ENCODE measurements at places on chromosomes 2 and 18. TPM values are rescaled to one million over a fixed set of nuclear protein-coding genes. Genes with fewer than 3 reads are reported as not detected.

GRCh38 chr18:23752363-23752762 is 63.1 kb downstream of the LAMA3 start:
- no peak for DNase-seq

DNA sequence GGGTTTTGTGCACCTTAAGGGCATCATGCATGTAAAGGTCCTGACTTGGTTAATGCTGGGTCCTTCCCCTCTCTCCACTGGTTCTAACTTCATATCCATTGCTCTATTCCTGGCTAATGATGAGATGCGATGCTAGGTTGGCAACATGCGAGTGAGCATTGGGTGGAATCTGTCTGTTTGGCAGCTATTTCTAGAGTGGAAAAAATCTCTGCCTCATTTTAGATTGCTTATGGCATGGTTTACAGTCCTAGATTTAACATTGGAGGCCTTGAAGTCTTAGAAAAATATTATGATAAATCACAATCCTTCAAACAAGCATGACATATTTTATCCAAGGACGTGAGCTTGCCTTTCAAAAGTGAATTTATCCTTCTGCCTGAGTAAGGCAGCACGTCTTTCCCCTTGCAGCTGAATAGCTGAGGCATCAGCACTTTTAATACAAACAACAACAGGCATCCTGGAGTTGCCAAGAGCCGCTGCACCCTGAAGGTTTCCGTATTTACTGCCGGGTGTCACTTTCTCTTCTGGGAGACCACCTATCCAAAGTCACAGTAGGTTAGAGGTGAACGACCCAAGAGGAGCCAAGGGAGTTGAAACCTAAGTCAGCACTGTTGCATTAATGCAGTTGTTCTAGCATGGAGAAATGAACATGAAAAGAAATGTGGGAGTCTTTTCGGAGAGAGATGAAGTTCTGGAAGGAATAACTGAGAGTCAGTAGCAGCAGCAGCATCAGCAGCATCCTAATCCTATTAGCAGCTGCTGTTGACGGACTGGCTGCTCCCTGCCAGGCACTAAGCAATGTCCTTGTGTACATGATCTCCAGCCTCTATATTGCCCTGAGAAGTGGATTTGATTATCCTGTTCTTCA is 78.4 kb downstream of the MAPK4 start:
- no peak for DNase-seq

DNA sequence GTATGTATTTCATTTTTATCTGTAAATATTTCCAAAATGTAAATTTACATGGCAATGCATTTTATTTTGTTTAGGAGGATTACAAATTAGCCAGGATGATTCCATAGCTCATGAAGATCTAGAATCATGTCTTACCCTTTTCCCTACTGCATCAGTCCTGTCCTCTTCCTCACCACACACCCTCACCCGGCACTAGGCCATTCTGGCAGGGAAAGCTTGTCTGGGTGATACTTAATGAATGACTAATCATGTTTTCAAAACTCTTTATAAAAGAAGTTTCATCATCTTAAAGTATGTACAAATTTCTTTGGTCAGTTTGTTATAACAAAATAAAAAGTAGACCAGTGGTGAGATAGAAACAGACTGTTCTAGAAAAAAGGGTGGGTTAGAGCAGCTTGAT is 283.3 kb upstream of the VWC2L start:
- no peak for DNase-seq

- DNase-seq: no peak
Observed at GRCh38 chr2:48600204-48600813, 17.3 kb upstream of the GTF2A1L start.

The FOXI3 gene
- 0.02 TPM for polyA plus RNA-seq

Data from keratinocyte (primary cell).